Cortex of kidney (tissue), 1 donor: ENCODE measurements at places on chromosomes 2 and 18.

DNA sequence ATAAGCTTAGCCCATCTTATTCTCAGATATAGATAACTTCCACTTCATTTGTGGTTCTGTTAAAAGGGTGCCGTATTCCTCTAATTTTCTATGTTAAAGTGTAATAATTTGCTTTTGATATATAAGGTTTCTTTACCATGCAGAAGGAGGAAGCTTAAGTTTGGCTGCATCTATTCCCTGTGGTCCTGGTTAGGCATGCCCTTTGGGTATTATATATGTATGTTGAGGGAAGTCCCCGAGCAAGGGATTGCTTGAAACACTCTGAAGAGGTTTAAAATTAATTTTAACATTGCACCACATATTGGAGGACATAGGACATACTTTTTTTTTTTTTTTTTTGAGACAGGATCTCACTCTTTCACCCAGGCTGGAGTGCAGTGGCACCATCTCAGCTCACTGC is 16.9 kb upstream of the MYO1B start:
- no peak for DNase-seq

- DNase-seq: no peak
Observed at GRCh38 chr2:111184725-111185310, 64.1 kb downstream of the BCL2L11 start.

- DNase-seq: no peak
Observed at GRCh38 chr2:60370814-60371213, 182.6 kb downstream of the BCL11A start.

GRCh38 chr2:105744091-105744908 is 412 bp upstream of the NCK2 start:
- DNase-seq: no peak

GRCh38 chr2:23127465-23127864 is 257.5 kb upstream of the KLHL29 start:
- no peak for DNase-seq

- no peak for DNase-seq
Observed at GRCh38 chr2:137975280-137976271, 11.3 kb downstream of the HNMT start.

DNA sequence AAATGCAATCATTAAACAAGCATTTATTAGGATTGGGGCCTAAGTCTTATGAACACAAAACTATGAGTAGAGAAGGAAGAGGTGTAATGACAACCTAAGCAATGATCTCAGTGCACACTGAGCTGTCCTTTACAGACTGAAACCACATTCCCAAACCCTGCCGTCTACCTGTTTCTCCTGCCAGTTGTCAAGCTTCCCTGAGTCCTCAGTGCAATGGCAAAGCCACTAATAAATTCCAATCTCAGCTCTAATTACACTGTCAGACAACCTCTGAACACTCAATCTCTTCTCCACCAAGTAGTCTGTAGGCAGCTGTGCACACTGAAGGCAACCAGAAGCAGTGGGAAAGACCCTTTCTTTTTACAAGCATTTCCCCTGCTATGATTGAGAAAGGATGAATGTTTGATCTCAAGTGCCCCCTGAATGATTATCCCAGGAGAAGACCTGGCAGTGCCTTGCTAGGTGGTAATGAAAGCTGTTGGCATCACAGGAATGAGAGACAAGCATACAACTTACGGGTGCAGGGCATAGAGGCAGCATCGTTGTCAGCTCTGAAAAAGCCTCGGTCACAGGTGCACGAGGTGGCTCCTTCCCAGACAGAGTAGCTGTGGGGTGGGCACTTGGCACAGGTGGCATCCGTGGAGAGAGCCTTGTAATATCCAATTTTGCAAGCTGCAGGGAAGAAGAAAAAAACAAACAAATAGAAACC is 71.4 kb downstream of the EPHA4 start:
- DNase-seq: no peak

- no peak for DNase-seq
Observed at GRCh38 chr2:127860130-127860529, 2.2 kb upstream of the POLR2D start.

- DNase-seq: no peak
Observed at GRCh38 chr2:72864500-72864899, 22.7 kb upstream of the SPR start.

GRCh38 chr2:230775737-230776136 is 63.1 kb downstream of the CAB39 start:
- DNase-seq: no peak

DNA sequence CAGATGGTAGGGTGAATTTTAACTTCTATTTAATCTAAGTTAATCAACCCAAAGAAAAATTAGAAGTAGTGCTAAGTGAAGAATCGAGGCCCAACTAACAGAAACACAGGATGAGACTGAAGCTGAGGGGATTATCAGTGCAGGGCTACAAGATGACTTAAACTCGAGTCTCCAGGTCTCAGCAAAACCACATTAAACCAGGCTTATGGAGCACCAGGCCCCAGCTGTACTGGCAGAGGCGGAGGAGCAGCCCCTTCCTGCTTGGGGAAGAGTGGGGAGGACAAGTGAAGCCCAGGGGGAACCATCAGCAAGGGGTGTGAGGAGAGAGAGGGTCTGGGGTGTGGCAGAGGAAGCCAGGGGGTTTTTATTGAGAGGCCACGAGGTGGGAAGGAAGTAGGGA is 135.9 kb upstream of the EPAS1 start:
- DNase-seq: no peak

- DNase-seq: no peak
Observed at GRCh38 chr18:21509062-21509461, 91.4 kb downstream of the ESCO1 start.

GRCh38 chr2:85266146-85267041 is 61.4 kb downstream of the TGOLN2 start:
- no peak for DNase-seq

DNA sequence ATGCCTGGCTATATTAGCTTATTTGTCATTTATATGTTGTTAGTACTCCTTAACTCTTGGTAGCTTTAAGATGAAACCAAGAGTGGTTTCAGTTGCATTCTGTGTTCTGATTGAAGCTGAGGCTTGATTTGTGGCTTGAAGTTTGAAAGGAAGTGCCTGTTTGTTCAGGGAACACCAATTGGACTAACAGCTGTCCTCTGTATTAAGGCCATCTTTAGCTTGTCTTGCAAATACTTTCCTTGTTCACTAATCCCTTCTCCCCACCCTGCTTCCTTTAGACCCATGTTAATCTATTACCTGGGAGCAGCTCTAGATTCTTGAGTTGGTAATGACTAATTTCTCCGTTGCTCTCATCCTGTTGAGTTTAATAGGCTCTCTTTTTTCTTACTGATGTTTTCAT is 13.4 kb downstream of the ITGA6 start:
- DNase-seq: no peak

- no peak for DNase-seq
Observed at GRCh38 chr2:238079874-238080327, 19.1 kb downstream of the SCLY start.

DNA sequence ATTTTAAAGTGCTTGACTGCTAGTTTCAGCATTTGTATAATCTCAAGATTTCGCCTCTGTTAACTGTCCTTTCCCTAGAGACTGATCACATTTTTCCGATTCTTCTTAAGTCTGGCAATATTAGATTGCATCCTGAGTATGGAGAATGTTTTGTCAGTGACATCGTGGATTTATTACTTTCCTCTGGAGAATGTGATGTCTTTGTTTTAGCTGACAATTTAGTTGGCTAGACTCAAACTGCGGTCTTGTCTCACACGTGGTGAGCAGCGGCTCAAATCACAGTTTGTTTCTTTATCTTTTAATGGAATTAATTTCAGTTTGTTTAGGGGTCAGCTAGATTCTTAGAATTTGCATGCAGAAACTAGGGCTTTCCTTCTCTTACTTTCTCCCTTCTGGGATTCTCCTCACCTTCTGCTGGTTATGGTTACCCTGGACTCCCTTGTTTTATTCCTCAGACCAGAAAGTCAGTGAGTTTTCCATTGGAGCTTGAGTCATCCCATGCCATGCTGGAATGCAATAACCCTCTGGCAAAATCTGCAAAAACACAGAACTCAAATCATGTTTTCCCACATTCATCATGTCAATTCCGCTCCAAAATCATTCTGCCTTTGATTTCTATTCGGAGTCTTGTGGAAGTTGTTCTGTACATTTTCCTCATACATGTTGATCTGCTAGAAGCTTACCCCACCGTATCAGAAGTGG is 327.2 kb upstream of the TRIB2 start:
- DNase-seq: no peak

- no peak for DNase-seq
Observed at GRCh38 chr18:8005870-8006569, 438.9 kb downstream of the PTPRM start.

DNA sequence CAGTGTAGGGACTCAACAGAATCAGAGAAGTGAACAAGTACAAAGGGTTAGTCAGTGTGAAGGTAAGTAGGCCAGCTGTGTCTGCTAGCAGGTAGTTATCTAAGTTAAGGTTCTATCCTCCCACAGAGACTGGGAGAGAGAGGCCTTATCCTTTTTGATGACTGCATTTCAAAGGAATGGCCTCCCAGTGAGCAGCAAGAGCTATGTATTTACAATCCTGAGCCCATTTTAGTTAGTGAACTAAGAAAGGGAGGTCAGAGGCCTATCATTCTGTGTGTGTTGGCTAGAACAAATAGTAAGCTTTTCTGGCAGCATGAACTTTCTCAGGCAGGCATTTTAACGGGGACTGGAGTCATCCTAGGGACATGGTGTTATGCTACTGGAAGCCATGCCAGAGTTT is 182.9 kb downstream of the VWC2L start:
- DNase-seq: no peak

GRCh38 chr2:158726911-158727592 is 68.1 kb upstream of the DAPL1 start:
- DNase-seq: no peak

GRCh38 chr2:236744281-236744705 is 174.7 kb downstream of the ACKR3 start:
- DNase-seq: no peak

DNA sequence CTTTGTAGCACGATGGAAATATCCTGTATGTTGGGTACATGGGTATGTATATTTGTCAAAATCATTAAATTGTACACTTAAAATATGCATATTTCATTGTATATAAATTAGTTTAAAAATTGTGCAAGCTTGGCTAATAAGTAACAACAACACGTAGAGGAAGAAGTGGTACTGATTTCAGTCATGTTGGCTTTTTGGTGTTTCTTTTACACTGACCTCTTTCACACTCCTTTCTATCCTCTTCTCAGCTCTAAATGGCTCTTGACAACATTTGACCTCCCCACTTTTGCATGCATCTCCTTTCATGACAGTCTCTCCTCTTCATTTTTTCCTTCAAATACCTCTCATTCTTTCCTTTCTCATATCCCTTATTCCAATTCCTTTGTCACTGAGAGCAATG is 801.4 kb upstream of the ZEB2 start:
- no peak for DNase-seq

GRCh38 chr2:105545730-105546627 is 147.1 kb upstream of the FHL2 start:
- no peak for DNase-seq

DNA sequence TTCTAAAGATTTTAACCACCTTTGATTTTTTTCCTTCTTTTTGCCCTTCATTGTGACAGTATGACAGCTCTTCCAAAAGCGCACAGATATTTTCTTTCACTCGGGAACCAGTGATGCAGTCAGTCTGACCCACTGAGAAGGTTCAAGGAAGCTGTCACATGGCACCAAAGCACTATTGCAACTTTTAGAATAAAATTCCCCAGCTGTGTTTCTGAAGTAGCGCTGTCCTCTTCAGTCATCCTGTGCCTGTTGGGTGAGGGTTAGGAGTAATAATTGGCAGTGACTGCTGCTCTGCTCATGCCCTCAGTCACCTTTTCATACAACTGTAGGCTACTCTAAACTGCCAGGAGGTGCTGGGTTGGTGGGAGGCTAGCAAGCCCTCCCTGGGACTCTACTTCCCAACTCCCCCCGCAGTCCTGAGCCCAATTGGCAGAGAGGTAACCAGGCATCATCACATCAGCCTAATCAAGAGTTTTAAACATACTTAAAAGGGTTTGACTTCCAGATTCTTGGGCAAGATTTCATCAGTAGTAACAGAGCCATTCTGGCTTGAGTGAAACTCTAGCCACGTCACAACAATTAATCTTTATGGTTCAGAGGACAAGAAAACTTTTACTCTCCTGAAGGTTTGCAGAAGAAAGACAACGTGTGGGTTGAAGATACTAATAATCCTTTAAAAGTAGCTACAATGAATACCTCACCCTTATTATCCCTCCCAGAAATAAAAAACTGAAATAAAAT is 473.3 kb downstream of the FBXO15 start:
- DNase-seq: no peak

DNA sequence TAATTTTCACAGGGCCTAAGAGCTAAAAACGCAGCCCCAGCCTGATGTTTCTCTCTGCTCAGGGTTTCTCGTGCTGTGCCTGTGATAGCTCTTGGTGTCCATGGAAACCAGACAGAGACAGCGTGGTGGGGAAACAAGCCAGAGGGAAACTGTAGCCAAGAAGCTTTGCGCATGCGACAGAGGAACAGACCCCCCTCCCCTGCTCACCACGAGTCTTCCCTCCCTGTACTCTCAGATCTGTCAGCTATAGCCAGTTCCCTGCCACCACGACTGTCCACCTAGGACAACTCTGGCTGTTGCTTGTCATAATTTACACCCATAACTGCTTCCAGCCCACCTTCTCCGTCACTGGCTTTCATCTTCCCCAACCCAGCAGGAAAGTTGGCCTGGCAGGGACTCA is 13.2 kb upstream of the DNAJC27 start:
- DNase-seq: no peak

DNA sequence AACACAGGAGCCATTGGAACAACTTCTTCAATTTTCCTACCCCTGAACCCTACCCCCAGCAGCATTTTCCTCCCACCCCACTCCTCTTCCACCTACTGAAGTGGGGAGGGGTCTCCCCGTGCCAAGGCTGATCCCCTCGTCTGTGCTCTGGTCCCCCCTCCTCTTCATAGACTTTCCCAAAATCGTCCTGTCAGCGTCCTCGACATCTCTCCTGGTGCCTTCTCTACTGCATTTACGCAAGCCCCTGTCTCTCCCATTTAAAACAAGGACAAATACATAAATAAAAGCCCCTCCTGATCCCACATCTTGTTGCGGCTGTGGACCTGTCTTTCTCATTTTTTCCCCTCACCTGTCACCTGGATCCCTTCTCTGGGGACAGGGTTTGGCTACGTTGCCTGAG is 42.2 kb downstream of the EMX1 start:
- DNase-seq: no peak

DNA sequence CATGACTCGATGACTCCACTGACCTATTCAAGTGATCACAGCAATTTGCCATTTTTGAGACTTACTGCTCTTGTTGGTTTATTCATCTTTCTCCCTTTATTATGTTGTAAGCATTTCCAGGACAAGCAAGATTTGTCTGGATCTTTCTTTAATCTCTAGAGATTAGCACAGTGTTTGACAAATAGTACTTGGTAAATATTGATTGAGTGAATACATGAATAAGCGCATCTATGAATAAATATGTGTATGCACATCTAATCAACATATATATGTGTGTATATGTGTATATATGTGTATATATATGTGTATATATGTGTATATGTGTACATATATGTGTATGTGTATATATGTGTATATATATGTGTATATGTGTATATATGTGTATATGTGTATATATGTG is 7.3 kb downstream of the TMX3 start:
- no peak for DNase-seq

DNA sequence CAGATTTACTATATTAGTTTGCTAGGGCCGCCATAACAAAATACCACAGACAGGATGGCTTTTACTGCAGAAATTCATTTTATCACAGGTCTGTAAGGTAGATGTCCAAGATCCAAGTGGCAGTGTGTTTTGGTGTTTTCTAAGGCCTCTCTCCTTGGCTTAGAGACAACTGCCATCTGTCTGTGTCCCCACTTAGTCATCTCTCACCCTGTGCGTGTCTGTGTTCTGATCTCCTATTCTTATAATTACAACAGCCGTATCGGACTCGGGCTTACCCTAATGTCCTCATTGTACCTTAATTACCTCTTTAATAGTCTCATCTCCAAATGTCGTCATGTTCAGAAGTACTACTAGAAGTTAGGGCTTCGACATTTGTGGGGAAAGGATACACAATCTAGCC is 362.3 kb upstream of the CDH19 start:
- DNase-seq: no peak
